ENCODE measurements at places on chromosomes 16 and 17.

GRCh38 chr17:11555530-11555929 lies 42.7 kb upstream of the DNAH9 start:
- DNase-seq: no peak

GRCh38 chr17:74857191-74857590 lies 2.5 kb downstream of the GRIN2C start:
- no peak for DNase-seq

DNA sequence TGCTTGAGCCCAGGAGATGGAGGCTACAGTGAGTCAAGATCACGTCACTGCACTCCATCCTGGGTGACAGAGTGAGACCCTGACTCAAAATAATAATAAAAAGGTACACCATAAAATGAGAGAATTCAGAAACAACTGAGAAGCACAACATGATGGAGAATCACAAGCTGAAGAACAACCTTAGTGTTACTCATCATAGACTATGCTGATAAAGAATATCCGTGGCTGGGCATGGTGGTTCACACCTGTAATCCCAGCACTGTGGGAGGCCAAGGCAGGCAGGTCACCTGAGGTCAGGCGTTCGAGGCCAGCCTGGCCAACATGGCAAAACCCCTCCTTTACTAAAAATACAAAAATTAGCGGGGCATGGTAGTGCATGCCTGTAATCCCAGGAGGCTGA lies 16.0 kb downstream of the CREBBP start:
- DNase-seq: no peak

DNA sequence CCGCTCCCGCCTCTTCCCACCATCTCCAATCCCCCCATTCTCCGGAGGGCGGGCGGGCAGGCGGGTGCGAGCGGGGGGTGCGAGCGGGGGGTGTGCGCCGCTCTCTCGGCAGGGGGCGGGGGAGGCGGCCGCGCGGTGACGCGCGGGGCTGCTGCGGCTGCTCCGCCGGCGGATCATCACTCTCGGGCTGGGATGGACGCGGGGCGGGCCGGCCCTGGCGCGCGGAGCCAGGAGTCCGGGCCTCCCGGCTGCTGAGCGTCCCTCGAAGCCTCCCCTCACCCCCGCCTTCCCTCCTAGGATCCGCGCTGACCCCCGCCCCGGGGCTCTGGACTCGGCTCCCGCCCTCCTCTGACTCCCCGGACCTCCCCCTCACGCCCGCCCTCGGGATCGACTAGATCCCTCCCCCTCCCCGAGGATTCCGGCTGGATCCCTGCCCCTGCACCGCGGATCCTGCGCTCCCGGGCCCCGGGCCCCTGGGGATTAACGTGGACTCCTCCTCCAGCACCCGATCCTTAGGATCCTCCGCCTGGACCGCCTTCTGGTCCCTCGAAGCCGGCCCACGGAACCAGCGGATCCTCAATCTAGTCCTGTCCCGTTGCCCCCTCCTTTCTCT lies 946 bp upstream of the TMEM256 start:
- DNase-seq: no peak

- DNase-seq: no peak
Observed at GRCh38 chr16:27749547-27749875, 199.6 kb downstream of the KATNIP start.

GRCh38 chr17:63042256-63042812 lies 76.3 kb downstream of the TANC2 start:
- no peak for DNase-seq

DNA sequence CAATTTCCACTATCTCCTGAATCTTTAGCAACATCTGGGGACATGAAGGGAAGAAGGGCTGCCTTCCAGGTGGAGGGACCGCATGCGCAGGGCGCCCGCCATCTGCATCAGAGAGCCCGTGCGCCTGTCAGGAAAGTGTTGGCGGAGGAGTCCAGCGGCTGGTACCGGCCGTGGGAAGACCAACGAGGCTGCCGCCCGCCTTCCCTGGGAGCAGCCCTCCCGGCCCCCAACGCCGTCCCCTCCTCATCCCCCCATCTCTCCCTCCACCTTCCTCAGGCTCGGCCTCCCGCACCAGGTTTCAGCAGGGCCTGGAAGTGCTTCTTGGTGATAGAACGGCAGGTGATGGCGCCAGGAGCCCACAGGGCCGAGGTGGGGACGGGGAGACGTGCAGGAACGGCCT lies 8.8 kb downstream of the CLCN7 start:
- no peak for DNase-seq

DNA sequence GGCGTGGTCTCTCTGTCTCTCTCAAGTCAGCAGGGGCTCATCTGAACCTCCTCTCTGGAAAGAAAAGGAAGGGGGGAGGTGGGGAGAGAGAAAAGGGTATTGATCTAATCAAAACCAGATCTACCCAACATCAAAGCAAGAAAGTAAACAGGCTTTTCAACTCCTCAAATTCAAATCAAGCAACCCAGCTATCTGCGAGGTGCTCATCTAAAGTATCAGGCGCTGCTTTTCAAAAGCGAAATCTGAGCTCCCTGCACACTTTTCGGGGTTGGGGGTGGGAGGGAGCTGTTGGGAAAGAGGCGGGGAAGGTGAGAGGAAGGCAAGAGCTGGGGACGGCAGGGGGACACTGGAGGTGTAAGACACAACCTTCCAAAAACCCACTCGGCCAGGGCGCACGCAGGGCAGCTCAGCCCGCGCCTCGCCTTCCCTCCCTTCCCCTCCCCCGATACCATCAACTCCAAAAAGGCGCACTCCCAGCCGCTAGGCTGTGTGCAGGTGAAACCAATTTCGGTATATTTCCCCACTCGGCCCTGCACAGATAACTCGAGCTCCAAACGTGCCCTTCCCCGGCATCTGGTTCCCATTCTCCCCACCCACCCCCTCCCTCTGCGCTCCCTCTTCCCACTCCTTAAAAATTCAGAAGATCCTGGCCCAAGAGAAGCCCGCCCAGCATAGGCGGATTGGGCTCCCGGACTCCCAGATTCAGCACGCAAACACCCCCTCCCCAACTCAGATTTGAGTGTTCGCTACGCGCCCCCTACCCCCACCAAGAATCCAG lies 2.6 kb downstream of the AXIN2 start:
- peak; percentile 37 for DNase-seq

- no peak for DNase-seq
Observed at GRCh38 chr16:63539276-63539675, 1503.0 kb upstream of the CDH8 start.

Data from activated T-cell treated with anti-CD3 and anti-CD28 coated beads, Interleukin-2, amount 50 U/mL, for 1 hour (primary cell).